ENCODE measurements at places on chromosomes 4 and X.

- no peaks in the 10 kb centered on the region for H3K36me3 ChIP-seq
- no peak overlapping the region for H3K4me3 ChIP-seq
- no peak overlapping the region for H3K27ac ChIP-seq
- no peaks in the 10 kb centered on the region for H3K4me1 ChIP-seq
- DNase-seq = no peak
Measured at GRCh38 chr4:126647756-126648397, 984.9 kb upstream of the INTU start.

DNA sequence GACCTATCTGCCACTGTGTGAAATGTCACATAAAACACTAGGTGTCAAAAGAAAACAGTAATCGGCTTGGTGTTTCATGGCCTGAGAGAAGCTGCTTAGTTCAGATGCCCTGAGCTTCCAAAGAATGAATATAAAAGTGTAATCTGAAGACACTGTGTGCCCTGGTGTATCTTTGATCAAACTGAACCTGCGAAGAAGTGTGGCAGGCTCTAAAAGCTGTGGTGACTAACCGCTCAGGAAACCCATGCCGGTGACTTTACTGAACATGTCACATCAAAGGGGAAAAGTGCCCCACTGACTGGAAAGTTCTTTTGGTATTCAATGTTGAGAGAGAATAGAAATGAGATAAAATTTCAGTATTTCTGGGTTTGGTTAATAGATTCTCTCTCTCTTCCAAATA, 89.1 kb downstream of the CLCN4 start:
- H3K36me3 ChIP-seq = no peaks in the 10 kb centered on the region
- H3K27ac ChIP-seq = no peak overlapping the region
- H3K4me3 ChIP-seq = no peak overlapping the region
- H3K4me1 ChIP-seq = no peaks in the 10 kb centered on the region
- H3K27me3 ChIP-seq = no peaks in the 10 kb centered on the region

DNA sequence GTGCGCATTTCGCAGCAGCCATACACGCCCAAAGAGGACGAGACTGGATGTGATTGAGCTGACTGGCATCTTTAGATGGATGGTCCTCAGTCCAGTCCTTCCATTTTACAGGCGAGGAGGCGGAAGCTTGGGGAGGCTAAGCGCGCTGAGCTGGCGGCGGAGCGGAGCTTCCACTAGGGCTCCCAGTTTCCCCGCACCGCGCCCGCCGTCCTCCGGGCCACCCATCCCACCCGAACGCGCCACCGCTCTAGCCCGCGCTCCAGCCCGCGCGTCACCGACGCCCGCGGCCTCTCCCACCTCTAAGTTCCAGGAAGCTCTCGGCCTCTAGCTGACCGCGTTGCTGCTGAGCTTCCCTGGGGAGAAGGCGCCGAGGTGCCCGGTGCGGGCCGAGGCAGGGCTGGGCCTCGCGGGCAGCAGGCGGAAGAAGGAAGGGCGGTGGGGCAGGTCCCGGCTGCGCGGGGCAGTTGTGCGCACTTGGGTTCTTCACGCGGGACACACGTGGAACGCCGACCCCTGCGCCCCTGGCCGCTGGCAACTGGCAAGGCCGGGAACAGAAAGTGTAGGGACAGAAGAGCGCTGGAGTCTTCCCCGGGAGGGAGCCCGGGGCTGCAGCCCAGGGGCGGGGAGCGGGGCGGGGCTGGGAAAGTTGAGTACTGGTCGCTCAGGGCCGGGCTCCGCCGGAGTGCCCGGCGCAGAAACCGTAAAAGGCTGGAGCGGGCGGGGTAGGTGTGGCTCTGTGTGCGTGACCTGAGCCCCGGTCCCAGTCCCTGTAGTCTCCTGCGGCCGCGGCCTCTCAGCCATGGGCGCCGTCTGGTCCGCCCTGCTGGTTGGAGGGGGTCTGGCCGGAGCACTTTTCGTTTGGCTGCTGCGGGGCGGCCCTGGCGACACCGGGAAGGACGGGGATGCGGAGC, at the start of gene STBD1:
Gene STBD1, plus strand, starts transcription at position 763 of the 911 bp plus-strand sequence. Its CDS starts 37 bp downstream, at position 800.
- peaks cover 48% of the 10 kb centered on the region for H3K4me1 ChIP-seq
- H3K36me3 ChIP-seq = peaks cover 2% of the 10 kb centered on the region
- peak within 1 kb of the TSS; percentile 24 for H3K27ac ChIP-seq
- peak within 1 kb of the TSS; percentile 68 for H3K4me3 ChIP-seq

- H3K4me3 ChIP-seq = peak overlapping the region; percentile 65
- peak overlapping the region; percentile 89 for H3K27ac ChIP-seq
- DNase-seq = no peak
- H3K36me3 ChIP-seq = no peaks in the 10 kb centered on the region
- H3K27me3 ChIP-seq = peaks cover 4% of the 10 kb centered on the region
Measured at GRCh38 chrX:12891915-12892506, 14.4 kb upstream of the TLR8 start.

DNA sequence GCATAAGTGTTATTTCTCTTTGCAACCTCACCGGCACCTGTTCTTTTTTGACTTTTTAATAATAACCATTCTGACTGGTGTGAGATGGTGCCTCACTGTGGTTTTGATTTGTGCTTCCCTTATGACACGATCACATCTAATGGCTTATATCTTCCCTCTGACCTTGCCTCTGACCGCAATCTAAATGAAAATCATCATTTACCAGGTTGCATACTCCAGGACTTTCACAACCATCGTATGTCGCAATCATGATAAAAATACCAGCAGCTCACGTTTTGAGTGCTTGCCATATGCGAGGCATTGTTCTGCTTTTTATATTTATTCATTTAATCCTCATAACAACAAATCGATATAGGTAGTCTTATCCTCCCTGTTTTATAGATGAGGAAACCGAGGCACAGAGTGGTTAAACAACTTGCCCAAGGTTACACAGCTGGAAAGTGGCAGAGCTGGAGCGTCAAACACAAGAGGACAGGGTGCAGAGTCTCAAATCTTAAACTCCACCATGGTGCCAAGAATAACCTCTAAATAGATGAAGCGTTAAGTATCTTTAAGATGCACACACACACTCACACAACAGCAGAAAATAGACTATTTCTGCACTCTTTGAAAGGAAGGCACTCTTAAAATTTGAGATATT, 102.2 kb downstream of the SEL1L3 start:
- DNase-seq = no peak
- H3K4me3 ChIP-seq = no peak overlapping the region
- no peaks in the 10 kb centered on the region for H3K27me3 ChIP-seq
- H3K4me1 ChIP-seq = no peaks in the 10 kb centered on the region
- H3K36me3 ChIP-seq = peaks cover 49% of the 10 kb centered on the region

All from activated T-helper 1 cell treated with anti-CD3 and anti-CD28 coated beads, Interleukin-12 subunit alpha, Interleukin-12 subunit beta, Interleukin-2, Interleukin-4 antibody, amounts not matched to agents 30 ng/mL and 10 ng/mL and 1 ng/mL, durations not matched to agents 14 hours and 24 hours and 36 hours (primary cell).